ENCODE measurements at places on chromosomes 13 and 19. TPM values are rescaled to one million over a fixed set of nuclear protein-coding genes. Genes with fewer than 3 reads are reported as not detected.

DNA sequence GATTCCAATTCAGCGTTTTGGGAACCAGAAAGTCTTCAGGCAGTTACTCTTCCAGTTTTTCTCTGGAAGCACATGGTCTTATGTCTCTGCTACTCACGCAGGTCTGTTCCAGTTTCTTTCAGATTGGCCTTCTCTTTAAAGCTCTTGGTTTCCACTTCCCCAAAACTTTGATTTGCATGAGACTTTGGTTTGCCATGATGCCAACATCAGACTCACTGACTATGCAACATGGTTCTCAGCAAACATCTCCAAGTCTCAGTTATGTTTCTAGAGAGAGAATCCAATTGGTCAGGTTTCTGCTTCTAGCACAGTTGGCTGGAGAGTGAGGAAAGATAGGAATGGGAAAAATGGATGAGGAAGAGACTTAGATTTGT, 3.1 kb downstream of the AKAP11 start:
- no peak for DNase-seq

DNA sequence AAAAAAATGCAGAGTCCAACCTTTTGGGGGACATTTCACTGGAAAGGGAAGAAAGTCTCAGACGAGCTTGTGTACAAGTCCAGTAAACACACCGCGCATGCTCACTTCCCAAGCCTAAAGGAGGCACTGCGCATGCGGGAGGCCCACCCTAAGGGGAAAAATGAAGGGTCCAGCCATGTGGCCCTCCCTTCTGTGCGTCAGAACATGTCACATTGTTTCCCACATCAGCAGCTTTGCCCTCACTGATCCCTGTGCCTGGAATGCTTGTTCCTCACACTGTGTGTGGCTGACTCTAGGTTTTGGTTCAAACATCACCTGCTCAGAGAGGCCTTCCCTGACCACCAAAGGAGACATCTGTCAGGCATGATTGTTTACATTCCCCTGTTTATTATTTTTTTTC, 4.4 kb downstream of the ELSPBP1 start:
- DNase-seq = no peak

DNA sequence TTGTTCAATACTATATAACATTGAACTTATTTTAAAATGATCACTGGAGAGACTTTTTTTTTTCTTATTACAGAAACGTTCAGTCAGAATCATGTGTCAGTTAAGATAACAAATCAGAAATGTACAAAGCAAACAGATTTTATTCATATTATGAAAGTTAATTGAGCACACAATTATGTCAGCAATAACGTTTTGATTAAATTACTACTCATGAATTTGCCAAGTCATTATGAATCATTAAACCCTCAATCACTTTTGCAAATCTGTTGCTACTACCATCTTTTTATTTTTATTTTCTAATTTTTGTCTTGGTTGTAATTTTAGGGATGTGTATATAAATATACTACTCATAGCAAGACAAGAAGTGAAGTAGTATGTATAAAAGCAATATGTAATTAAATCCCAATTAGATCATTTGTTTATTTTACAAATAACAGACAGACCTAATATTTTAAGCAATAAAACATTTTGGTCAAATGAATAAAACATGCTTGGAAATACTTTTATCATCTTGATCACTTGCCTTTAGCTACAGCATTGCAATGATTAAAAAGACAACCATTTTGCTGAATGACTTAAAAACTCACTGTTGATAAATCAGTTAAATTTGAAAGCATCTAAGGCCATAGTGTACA, 893.4 kb upstream of the MIR17HG start:
- no peak for DNase-seq

- no peak for DNase-seq
Measured at GRCh38 chr13:28464861-28465460, 30.0 kb downstream of the FLT1 start.

GRCh38 chr19:6587093-6587820, 3.7 kb downstream of the CD70 start:
- DNase-seq = no peak

The BST2 gene
- 35.3 TPM for total RNA-seq

The MEIOSIN gene
- total RNA-seq = 0.34 TPM

The GDF15 gene
- total RNA-seq = 0.60 TPM
